T-helper 2 cell (primary cell): ENCODE measurements at places on chromosomes 5 and 9.

GRCh38 chr9:37919246-37919955 lies 15.5 kb upstream of the SLC25A51 start:
- no peak for DNase-seq

DNA sequence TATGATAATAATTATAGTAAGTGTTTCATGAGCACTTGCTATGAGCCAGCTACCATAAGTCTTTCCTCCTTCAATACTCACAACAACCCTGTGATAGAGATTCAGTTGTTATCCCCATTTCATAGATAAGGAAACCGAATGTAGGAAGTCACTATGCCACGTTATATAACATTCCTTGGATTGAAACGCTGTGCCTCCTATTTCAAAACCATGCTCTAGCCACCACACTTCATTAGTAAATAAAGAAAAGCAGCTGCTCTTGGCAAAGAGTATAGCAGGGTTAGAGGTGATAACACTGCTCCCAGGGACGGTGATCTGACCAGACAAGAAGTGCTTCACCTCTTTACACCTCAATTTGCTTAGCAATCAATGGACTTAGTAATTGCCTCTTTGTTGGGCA lies 5.5 kb downstream of the ADAMTS12 start:
- no peak for DNase-seq

- no peak for DNase-seq
Measured at GRCh38 chr5:16675806-16676205, 59.0 kb upstream of the RETREG1 start.

DNA sequence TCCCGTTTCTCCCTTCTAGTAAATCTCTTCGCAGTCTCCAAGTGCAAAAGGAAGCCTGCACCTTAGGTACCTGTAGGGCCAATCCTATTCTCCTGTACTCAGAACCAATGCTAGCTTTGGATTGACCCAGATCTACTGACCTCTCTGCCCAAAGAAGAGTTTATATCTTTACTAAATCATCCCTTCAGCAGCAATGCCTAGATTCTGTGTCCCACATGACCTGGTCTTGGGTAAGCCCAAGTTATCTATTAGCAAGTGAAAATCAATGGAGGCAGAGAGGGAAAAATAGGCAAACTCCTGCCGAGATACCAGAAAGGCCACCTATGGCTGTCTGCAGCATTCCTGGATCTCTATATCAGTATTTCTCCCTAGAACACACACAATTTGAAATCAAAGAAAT lies 60.0 kb downstream of the SUSD1 start:
- DNase-seq, result no peak

- no peak for DNase-seq
Measured at GRCh38 chr5:61823781-61824180, 482.2 kb upstream of the KIF2A start.

GRCh38 chr5:1235379-1235778 lies 10.2 kb downstream of the SLC6A18 start:
- DNase-seq, result no peak

- DNase-seq, result no peak
Measured at GRCh38 chr5:54184806-54185205, 125.6 kb downstream of the ARL15 start.

DNA sequence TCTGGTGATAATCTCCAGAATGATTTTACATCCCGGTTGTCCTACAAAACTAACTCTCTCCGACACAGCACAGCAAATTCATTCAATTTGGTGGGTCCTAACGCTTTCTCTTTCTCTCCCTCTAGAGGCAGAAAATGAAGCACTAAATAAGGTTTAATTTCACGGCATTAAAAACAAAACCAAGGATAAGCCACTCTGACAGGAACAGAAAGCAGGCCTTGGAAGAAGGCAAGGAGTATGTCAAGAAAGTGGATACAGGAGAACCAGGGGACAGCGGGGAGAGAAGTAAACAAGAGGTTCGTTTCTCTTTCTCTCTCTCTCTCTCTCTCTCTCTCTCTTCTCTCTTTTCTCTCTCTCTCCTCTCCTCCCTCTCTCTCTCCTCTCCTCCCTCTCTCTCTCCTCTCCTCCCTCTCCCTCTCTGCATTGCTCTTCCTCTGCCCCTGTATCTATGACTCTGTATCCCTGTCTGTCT lies 49.8 kb downstream of the EBF1 start:
- DNase-seq, result no peak

- DNase-seq, result no peak
Measured at GRCh38 chr5:15524712-15525111, 24.7 kb downstream of the FBXL7 start.

DNA sequence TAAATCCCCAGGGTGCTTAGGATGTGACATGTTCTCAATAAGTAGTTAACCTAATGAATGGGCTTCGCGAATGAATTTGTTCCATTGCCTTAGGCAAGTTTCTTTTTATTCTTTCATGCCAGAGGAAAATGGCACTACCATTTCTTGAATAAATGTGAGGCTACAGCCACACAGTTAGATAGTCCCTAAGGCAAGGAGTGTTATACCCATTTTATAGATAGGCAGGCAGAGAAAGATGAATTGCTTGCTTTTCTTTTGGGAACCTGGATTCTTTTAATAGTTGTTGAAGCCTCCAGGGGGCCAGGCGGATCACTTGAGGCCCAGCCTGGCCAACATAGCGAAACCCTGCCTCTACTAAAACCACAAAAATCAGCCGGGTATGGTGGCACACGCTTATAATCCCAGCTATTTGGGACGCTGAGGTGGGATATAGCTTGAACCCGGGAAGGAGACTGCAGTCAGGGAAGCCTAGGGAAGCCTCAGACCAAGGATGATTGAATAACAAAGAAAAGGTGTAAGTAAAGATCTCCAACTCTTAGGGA lies 943 bp downstream of the NOP16 start:
- no peak for DNase-seq

GRCh38 chr5:179142434-179143198 lies 82.4 kb downstream of the ZNF354C start:
- no peak for DNase-seq

- no peak for DNase-seq
Measured at GRCh38 chr5:74953937-74954720, 87.9 kb upstream of the FAM169A start.

DNA sequence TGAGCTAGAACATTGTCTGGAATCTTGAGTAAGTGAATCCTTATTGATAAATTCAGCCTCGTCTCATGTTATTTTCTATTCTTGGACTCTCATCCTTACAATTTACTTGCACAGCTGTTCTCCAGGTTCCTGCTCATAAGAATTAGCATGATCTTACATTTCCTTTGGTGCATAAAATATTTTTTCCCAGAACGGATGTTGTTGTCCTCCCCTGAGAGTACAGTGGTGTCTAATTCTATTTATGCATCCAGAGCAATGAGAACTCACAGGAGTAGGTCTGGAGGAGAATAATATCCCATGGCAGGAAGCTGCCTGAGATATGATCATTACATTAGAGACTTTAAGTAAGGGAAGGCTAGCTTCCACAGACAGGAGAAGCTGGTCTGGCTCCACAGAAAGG lies 178.4 kb upstream of the MAST4 start:
- DNase-seq, result no peak

GRCh38 chr9:89815061-89815902 lies 210.5 kb downstream of the GADD45G start:
- no peak for DNase-seq

DNA sequence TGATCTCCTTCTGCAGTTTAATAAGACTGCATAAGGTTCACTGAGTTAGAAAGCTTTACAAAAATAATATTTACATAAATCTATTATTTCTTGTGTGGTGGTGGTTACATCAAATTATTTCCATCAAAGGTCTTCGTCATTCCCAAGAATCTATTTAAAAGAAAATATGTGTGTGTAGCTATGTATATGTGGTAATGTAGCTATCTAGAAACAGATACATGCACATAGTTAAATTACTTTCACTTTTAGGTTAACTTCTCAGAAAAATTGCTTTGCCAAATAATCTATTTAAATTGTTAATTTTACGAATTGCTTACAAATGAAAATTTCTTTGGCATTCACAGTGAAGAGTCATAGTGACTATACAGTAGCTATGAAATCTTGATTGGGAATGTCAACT lies 633.2 kb downstream of the DMRTA1 start:
- no peak for DNase-seq

DNA sequence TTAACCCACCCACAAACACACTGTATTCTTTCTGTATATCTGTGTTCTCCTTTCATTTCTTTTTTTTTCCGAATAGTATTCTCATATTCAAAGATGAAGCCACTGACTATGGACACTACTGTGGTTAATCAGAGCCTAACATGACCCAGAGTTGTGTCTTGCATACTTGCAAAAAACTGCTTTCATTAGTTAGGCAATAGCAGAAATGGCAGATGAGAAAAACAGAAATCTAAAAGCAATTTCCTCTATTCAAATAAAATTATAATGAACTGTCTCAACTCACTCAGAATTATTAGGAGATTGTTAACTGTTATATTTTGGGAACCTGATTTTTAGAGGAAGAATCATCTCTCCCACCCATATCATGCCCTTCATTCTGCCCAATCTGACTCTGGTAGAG lies 45.9 kb downstream of the FREM1 start:
- no peak for DNase-seq

- DNase-seq, result no peak
Measured at GRCh38 chr5:10140195-10140973, 109.3 kb downstream of the ATPSCKMT start.

GRCh38 chr5:124869426-124870033 lies 123.1 kb upstream of the ZNF608 start:
- DNase-seq, result no peak

GRCh38 chr9:8895861-8896224 lies 1096.3 kb upstream of the DMAC1 start:
- DNase-seq, result no peak

DNA sequence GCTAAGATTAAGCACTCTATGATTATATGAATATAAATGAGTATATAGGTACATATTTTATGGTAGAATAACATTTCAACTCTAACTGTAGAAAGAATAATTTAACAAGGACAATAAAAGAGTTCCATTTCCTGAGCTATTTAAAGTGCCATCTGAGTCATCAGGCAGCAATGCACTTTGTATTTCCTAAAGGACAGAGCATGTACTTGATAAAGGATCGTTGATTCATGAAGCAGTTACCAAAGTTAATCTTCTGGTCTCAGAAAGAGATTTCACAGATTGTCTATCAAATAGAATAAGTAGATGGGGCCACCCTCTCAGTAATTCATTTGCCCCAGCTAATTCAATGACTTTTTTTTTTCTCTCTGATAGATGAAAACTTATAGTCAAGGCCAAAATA lies 747.8 kb downstream of the CDH18 start:
- DNase-seq, result no peak

GRCh38 chr9:99023231-99023630 lies 79.5 kb downstream of the COL15A1 start:
- DNase-seq, result no peak

DNA sequence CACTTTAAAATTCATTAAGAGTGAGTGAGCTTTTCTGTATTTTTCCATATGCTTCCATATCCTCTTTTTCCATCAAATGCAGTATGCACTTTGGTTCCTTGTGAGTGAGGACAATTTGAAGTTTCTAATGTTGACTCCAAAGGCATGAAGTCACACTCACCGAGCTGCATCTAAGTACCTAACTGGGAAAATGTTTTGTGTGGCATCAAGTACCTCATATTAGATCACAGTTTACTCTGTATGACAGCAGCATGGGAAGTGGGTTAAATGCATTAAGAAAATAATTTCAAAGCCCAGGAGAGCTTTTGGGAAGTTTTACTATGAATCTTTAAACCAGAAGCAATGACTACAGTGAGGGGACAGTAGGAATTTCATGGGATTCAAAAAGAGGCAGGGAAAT lies 207.0 kb downstream of the EFNA5 start:
- DNase-seq, result no peak

GRCh38 chr5:43769571-43770355 lies 166.8 kb downstream of the NNT start:
- no peak for DNase-seq

GRCh38 chr9:84819491-84819991 lies 150.0 kb downstream of the NTRK2 start:
- no peak for DNase-seq

DNA sequence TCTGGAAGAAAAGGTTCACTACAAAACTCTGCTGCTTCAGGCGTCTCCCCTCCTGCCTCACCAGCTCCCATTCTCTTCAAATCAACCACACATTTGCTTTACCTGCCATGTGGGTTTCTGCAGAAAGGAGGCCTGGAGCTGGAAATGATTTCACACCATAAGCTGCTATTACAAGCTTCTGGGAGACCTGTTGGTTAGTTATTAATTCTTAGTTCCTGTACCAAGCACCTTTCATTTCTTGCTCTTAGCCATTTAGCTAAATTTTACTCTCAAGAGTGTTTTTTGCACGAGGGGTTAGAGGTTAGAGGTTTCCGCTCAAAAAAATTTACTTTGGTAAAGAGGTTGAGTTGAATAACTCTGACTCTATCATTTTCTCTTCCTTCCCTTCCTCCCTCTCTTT lies 70.3 kb downstream of the MAP1B start:
- no peak for DNase-seq

DNA sequence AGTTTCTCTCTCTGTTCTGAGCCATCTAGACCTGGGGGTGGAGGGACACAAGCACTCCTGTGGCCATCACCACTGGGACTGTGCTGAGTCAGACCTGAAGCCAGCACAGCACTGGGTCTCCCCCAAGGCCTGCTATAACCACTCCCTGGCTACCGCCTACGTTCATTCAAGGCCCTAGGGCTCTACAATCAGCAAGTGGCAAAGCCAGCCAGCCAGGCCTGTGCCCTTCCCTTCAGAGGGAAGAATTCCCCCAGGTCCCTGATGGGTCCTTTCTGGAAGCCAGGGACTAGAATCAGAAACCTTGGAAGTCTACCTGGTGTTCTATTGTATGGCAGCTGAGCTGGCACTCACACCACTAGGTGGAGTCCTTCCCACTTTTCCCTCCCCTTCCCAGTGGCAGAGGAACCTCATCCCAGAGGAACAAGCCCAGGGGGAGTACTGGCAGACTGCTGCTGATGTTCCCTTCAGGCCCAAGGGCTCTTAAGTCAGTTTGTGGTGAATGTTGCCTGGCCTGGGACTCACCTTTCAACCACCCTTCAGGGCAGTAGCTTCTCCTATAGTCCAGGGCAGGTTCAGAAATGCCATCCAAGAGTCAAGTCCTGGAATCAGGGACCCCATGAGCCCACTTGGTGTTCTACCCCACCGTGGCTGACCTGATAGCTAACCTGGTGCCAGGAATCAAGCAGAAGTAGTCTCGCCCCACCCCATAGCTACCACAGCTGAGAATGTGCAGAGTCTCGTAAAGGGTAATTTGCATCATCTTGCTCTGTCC lies 20.0 kb downstream of the JMY start:
- DNase-seq, result no peak

DNA sequence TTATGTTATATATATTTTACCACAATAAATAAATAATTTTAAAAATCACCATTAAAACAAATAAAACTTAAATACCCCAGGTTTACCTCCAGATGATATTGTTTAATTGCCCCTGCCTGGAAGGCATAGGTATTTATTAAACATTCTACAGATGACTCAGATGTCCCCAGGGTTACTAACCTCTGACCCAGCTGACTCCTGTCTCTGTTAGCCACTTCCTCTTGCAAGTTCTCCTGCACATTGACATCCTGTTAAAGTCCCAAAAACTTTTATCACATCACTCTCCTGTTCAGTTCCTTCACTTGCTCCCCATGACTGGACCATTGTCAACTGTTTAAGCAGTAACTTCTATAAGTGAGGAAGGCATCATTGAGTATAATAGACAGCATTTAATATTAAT lies 37.0 kb upstream of the RAB3C start:
- no peak for DNase-seq
